Left lung (tissue), 14 donors: ENCODE measurements at places on chromosomes 3 and 15. TPM values are rescaled to one million over a fixed set of nuclear protein-coding genes. Genes with fewer than 3 reads are reported as not detected.

MKRN3 gene
- 0.71 TPM for total RNA-seq

EPHB3 gene
- total RNA-seq: 23.7 TPM

ILDR1 gene
- 9.8 TPM for total RNA-seq

FBXW12 gene
- total RNA-seq: not detected

REC114 gene
- total RNA-seq: not detected

SUSD5 gene
- 1.8 TPM for total RNA-seq

- DNase-seq: no peak
Observed at GRCh38 chr3:49295489-49296058, 18.5 kb upstream of the C3orf62 start.

DNA sequence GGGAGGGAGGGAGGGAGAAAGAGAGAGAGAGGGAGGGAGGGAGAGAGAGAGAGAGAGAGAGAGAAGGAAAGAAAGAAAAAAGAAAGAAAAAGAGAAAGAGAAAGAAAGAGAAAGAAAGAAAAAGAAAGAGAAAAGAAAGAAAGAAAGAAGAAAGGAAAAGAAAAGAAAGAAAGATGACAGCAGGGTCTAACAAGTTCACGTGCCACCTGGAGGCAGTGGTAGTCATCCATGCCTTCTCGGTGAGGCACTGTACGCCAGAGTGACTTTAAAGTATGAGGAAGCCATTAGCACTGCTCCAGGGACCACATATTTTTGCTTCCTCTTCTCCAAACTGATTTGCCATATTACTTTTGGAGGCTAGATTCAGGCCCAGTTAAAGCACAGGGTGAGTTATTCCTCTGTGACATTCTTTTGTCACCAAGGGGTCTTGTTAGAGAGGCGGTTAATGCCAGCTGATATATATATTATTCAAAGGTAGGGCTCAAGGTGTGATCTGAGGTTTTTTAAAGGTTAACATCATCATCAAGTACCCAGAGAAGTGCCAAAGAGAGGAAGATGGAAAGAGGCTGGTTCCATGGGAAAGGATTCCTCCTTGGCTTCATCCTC lies at the start of gene HTR3D:
TSS of gene HTR3D (plus strand) at position 556 of the 606 bp plus-strand sequence. CDS start at position 556, 0 bp downstream.
- no peak for DNase-seq

- no peak for DNase-seq
Observed at GRCh38 chr3:139676632-139677387, 962 bp downstream of the NMNAT3 start.

- peak; percentile 67 for DNase-seq
Observed at GRCh38 chr3:16513141-16514020, at the start of gene RFTN1. RFTN1 (minus strand) TSS chr3:16513699; CDS start chr3:16493869, 19,830 bp downstream.

DNA sequence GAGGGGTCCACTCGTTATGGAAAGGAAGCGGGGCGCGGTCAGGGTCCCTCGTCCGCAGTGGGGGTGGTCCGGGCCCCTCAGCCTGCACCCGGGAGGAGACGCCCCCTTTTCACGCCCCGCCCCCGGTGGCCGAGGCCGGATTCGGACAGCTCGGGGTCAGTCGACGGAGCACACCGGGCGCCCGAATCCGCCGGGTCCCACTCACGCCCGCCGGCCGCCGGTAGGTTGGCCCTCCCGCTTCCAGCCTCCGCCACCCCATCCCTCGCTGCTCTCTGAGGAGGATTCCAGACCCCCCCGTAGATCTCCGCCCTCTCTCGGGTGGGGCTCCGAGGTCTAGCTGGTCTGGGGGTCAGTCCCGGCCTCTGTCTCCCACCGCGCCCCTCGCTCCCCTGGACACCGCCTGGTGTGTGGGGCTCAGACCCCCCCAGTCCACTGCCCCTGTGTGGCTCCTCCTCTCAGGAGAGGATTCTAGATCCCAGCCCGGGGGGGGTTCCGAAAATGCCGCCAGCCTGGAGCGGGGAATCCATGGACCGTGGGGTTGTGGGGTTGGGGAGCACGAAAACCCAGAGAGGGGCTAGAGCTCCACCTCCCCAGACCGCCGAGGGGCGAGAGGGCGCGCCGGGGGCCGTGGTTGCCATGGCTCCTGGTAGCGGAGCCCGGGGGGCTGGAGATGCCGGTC lies 725 bp downstream of the CHL1 start:
- DNase-seq: peak; percentile 2

- DNase-seq: no peak
Observed at GRCh38 chr3:18098960-18099587, 326.1 kb downstream of the SATB1 start.

DNA sequence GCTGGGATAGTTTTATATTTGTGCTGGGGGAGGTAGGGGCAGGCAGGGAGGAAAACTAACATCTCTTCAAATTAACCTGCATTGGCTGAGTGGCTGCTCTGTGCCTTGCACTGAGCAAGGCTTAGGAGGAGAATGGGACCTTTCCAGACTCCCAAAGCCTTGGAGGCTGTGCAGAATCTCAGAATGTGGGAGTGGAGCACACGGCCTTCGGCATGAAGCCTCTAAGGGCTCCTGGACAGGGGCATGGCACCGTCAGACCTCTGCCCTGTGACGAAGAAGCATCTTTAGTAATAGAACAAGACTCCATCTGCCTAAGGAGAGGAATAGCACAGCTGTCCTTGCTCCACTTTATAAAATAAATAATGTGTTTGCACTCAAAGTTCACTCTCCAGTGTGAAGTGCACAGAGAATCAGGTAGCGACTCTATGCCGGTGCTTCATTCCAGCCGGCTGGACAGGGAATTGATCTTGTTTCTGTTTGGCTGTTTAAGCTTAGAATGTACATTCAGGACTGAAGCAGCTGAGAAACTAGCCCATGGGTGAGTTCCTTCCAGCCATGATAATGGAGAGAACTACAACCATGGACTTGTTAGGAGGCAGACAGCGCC lies 228.5 kb upstream of the ADAMTS9 start:
- DNase-seq: no peak
